ENCODE measurements at places on chromosomes 3 and 15.
A peak's percentile ranks its signal among the peaks of the same experiment; 100 is the strongest.

GRCh38 chr15:68658151-68658550, 79.4 kb downstream of the CORO2B start:
- DNase-seq = no peak

GRCh38 chr15:64282701-64283100, 73.3 kb downstream of the CSNK1G1 start:
- DNase-seq = no peak

GRCh38 chr3:55524565-55525244, 37.6 kb upstream of the WNT5A start:
- peak; percentile 55 for DNase-seq

- no peak for DNase-seq
Measured at GRCh38 chr3:156171281-156172267, 51.2 kb downstream of the KCNAB1 start.

DNA sequence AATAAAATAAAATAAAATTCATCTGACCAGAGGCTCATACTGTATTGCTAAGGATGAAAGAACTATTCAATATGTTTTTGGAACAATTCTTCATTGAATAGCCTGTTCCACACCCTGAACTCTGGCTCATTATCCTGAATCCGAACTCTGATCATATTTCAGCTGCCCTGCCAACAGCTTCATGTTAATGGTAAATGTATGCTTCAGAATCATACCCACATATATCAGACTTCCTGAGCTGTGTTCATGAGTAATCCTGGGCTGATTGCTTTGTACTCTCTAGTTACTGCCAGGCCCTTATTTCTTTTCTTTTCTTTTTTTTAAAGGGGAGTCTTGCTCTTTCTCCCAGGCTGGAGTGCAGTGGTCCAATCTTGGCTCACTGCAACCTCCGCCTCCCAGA, 11.8 kb downstream of the INO80 start:
- peak; percentile 61 for DNase-seq

GRCh38 chr3:50673931-50674330, 796 bp upstream of the DOCK3 start:
- DNase-seq = no peak

DNA sequence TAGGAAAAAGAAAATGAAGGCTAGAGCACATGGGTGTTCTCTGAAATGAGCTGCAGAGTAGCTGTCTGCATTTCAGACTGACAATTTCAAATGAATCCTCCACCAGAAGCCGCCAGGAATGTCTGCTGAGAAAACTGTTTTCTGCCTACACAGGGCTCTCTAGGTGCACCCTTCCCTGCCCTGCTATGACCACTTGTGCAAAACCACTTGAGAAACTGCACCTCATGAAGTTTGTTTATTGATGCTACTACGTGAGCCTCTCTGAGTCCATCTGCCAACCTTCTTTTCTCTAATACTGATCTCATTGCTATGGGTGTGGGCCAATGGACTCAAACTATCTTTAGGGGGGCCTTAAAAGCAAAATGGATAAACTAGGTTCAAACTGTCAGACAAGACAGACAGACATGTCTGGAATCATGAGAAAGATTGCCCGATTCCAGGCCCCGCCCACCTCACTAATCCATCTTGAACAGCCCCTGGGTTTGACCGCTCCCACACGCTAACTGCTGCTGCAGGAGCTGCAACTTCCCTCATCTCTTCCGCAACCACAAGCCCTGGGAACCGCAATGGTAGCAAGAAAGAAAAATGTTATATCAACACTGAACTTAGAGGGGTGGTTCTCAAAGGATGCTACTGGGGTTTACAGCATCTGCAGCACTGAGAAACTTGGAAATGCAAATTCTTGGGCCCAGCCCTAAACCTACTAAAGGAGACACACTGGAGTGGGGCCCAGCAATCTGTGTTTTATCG, 9.0 kb upstream of the CD47 start:
- DNase-seq = no peak
